CD4-positive, alpha-beta memory T cell (primary cell): ENCODE measurements at places on chromosomes 2 and 18. TPM values are rescaled to one million over a fixed set of nuclear protein-coding genes. Genes with fewer than 3 reads are reported as not detected.

ACVR1C gene
- 6.3 TPM for total RNA-seq

RBBP8 gene
- total RNA-seq = 3.0 TPM

RAX gene
- total RNA-seq = not detected

CCDC178 gene
- total RNA-seq = not detected

SIX3 gene
- total RNA-seq = not detected

DNA sequence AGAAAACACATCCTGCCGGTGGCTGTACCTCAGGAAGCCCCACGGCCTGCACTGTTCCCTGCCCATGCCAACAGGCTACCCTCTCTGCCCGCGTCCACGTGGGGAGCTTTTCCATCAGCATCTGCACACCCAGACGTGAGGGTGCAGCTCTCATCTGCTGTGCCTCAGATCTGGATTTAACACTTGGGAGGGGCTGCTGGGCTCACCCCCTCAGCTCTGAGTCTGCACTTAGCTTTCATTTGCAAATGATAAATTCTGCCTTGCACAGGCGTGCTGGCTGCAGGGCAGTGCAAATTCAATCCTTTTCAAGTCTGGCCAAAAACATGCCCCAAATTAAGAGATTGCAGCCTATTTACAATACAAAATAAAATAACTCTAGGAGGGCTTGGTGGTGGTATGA is 245.7 kb downstream of the TWIST2 start:
- H3K36me3 ChIP-seq = peaks cover 20% of the 10 kb centered on the region
- no peaks in the 10 kb centered on the region for H3K4me1 ChIP-seq
- no peak overlapping the region for H3K4me3 ChIP-seq
- DNase-seq = no peak
- no peaks in the 10 kb centered on the region for H3K27me3 ChIP-seq

- H3K27me3 ChIP-seq = no peaks in the 10 kb centered on the region
- peaks cover 86% of the 10 kb centered on the region for H3K4me1 ChIP-seq
- peaks cover 6% of the 10 kb centered on the region for H3K36me3 ChIP-seq
- peak overlapping the region; percentile 82 for H3K27ac ChIP-seq
- peak; percentile 92 for DNase-seq
- no peak overlapping the region for H3K4me3 ChIP-seq
Measured at GRCh38 chr2:86038291-86039081, 67.2 kb downstream of the POLR1A start.

GRCh38 chr2:10486601-10487079 is 38.5 kb upstream of the ODC1 start:
- no peak for DNase-seq
- H3K4me3 ChIP-seq = no peak overlapping the region
- no peak overlapping the region for H3K27ac ChIP-seq
- no peaks in the 10 kb centered on the region for H3K36me3 ChIP-seq
- no peaks in the 10 kb centered on the region for H3K27me3 ChIP-seq
- no peaks in the 10 kb centered on the region for H3K4me1 ChIP-seq

GRCh38 chr2:195608768-195609454 is 48.1 kb upstream of the SLC39A10 start:
- no peaks in the 10 kb centered on the region for H3K27me3 ChIP-seq
- no peak overlapping the region for H3K27ac ChIP-seq
- H3K36me3 ChIP-seq = no peaks in the 10 kb centered on the region
- no peak for DNase-seq
- H3K4me1 ChIP-seq = peaks cover 10% of the 10 kb centered on the region
- no peak overlapping the region for H3K4me3 ChIP-seq

- DNase-seq = no peak
- no peaks in the 10 kb centered on the region for H3K4me1 ChIP-seq
- H3K36me3 ChIP-seq = no peaks in the 10 kb centered on the region
- H3K27me3 ChIP-seq = no peaks in the 10 kb centered on the region
- no peak overlapping the region for H3K4me3 ChIP-seq
- H3K27ac ChIP-seq = no peak overlapping the region
Measured at GRCh38 chr18:56305583-56305982, 332.8 kb downstream of the TXNL1 start.
